DND-41 (cell line): ENCODE measurements at places on chromosomes 7 and 10.

GRCh38 chr10:42112331-42113157 lies 525.8 kb downstream of the ZNF33B start:
- no peak overlapping the region for H3K27ac ChIP-seq
- H3K27me3 ChIP-seq = no peaks in the 10 kb centered on the region
- no peaks in the 10 kb centered on the region for H3K36me3 ChIP-seq
- no peak for DNase-seq
- H3K4me3 ChIP-seq = no peak overlapping the region

DNA sequence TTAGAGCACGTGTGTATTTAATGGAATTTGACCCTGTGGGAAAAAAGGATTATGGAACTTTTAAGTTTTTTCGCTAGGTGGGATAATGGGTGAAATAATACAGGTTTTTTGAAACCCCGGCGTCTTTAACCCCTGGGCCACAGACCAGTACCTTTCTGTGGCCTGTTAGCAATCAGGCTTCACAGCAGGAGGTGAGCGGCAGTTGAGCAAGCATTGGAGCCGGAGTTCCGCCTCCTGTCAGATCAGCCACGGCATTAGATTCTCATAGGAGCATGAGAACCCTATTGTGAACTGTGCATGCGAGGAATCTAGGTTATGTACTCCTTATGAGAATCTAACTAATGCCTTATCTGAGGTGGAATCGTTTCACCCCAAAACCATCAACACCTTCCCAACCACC lies 28.6 kb downstream of the WAC start:
- H3K27ac ChIP-seq = no peak overlapping the region
- H3K4me1 ChIP-seq = no peaks in the 10 kb centered on the region
- H3K36me3 ChIP-seq = peaks cover 94% of the 10 kb centered on the region
- no peak for DNase-seq
- no peaks in the 10 kb centered on the region for H3K27me3 ChIP-seq

- H3K27ac ChIP-seq = no peak overlapping the region
- peaks cover 9% of the 10 kb centered on the region for H3K27me3 ChIP-seq
- no peaks in the 10 kb centered on the region for H3K4me1 ChIP-seq
- H3K36me3 ChIP-seq = no peaks in the 10 kb centered on the region
- DNase-seq = no peak
Measured at GRCh38 chr7:154841731-154842331, 161.1 kb downstream of the PAXIP1 start.

DNA sequence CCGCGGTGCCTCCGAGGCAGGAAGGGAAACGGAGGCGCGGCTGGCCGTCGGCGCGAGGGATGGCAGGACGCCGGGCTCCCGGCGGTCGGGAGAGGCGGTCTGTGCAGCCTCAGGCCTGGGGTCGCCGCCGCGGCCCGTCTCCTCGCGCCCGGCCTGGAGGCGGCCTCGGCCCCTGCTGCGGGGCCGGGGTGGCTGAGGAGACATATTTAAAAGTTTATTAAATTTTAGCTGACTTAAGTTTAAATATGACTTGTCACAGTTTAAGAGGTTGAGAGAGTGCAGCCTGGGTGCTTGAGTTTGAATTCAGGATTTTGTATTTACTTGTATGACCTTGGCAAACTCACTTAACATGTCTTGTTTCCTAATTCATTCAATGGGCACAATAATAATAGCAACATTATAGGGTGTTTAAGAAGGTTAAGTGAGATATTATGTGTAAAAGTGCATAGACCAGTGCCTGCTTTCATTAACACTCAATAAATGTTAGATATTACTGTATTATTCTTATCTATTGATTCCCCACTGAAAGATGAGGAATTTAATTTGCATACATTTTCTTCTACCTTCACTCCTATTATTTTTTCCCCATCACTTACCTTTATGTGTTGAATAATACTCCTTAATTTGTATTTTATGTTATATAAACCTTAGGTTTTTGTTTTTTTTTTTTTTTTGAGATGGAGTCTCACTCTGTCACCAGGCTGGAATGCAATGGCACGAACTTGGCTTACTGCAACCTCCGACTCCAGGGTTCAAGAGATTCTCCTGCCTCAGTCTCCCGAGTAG lies 718 bp downstream of the DYNC2I1 start:
- 0 out of 2 replicates have a peak, but pooled peaks cover 4% of the 10 kb centered on the region for H3K36me3 ChIP-seq
- H3K27ac ChIP-seq = peak overlapping the region; percentile 82
- peaks cover 45% of the 10 kb centered on the region for H3K4me1 ChIP-seq
- no peaks in the 10 kb centered on the region for H3K27me3 ChIP-seq
- peak overlapping the region; percentile 95 for H3K4me3 ChIP-seq

DNA sequence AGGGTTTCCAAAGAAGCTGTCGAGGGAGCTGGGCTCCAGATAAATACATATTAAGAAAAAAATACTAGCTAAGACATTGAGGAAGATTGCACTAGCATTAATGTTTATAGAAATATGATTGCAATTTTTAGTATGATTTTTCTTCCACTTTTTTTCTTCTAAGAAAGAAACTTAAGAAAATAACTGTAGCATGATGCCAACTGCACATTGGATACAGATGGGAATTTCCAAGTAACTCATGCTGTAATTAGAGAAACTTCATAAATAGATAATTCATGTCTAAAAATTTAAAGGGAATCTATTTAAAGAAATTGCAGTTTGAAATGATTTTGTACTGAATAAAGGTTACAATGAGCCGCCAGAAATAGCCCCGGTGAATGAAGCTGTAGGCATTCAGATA lies 119.4 kb downstream of the POLR1F start:
- H3K27me3 ChIP-seq = no peaks in the 10 kb centered on the region
- H3K27ac ChIP-seq = no peak overlapping the region
- no peaks in the 10 kb centered on the region for H3K36me3 ChIP-seq
- H3K4me3 ChIP-seq = no peak overlapping the region

DNA sequence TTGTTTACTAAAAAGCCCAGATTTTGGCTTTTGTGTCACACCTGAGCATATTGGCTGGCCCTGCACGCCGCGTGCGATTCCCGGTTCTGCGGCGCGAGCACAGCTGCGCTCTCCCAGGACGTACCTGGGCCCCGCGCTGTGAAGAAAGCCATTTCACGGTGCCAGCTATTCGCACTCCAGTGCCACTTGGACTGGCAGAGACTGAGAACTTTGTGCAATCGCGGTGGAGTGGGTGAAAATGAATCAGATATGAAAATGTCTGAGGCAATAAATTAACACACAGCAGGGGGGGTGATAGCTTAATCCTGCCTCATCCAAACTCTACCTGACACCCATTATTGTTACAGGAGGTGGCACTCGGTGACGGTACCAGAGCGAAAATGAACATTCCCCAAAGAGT lies 330.1 kb upstream of the MGMT start:
- H3K36me3 ChIP-seq = no peaks in the 10 kb centered on the region
- no peak overlapping the region for H3K4me3 ChIP-seq
- no peak overlapping the region for H3K27ac ChIP-seq
- no peak for DNase-seq
- H3K4me1 ChIP-seq = 0 out of 2 replicates have a peak, but pooled peaks cover 3% of the 10 kb centered on the region

GRCh38 chr7:38262545-38262944 lies 10.9 kb downstream of the TARP start:
- no peaks in the 10 kb centered on the region for H3K27me3 ChIP-seq
- no peak for DNase-seq
- H3K27ac ChIP-seq = no peak overlapping the region
- H3K4me3 ChIP-seq = no peak overlapping the region
- no peaks in the 10 kb centered on the region for H3K36me3 ChIP-seq
- H3K4me1 ChIP-seq = no peaks in the 10 kb centered on the region

- H3K27ac ChIP-seq = peak overlapping the region; percentile 60
- DNase-seq = no peak
- H3K4me1 ChIP-seq = no peaks in the 10 kb centered on the region
- H3K36me3 ChIP-seq = peaks cover 96% of the 10 kb centered on the region
- no peaks in the 10 kb centered on the region for H3K27me3 ChIP-seq
Measured at GRCh38 chr7:159105066-159105780, 39.4 kb downstream of the VIPR2 start.

DNA sequence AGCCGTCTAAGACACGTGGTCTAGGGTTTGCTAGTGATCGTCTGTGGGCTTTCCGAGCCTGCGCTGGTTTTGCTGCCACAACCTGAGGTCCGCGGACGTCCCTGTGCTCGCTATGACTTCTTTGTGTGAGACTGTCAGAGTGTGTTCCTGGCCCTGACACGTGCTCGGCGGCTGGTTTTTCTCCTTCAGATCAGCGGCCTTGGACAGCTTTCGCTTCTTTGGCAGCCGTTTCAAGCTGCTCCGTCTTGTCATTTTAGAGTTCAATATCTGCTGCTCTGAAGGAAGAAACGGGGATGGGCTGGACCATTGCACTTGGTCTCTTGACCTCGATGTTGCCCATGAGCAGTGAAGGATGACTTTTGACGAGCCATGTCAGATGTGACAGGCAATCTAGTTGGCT lies 147.3 kb downstream of the MGMT start:
- H3K4me1 ChIP-seq = no peaks in the 10 kb centered on the region
- no peak overlapping the region for H3K27ac ChIP-seq
- DNase-seq = no peak
- no peak overlapping the region for H3K4me3 ChIP-seq

DNA sequence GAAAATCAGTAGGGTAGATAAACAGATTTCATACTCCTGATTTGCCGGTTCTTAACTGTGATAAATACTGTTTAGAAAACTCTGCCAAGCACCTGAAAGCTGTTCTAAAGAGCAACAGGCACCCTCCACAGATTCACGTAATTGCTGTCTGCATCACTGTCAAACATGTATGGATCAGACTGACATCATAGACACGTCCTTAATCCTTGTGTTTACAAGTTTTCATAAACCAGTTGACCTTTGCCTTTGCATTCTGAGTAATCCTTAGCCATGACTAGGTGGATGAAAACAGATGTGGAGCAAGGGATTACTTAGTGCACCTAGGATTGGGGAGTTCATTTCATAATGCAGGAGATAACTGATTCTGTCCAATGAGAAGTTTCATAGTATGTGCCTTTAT lies 41.6 kb downstream of the SLC39A12 start:
- H3K4me3 ChIP-seq = no peak overlapping the region
- no peaks in the 10 kb centered on the region for H3K4me1 ChIP-seq
- no peaks in the 10 kb centered on the region for H3K36me3 ChIP-seq
- no peaks in the 10 kb centered on the region for H3K27me3 ChIP-seq

DNA sequence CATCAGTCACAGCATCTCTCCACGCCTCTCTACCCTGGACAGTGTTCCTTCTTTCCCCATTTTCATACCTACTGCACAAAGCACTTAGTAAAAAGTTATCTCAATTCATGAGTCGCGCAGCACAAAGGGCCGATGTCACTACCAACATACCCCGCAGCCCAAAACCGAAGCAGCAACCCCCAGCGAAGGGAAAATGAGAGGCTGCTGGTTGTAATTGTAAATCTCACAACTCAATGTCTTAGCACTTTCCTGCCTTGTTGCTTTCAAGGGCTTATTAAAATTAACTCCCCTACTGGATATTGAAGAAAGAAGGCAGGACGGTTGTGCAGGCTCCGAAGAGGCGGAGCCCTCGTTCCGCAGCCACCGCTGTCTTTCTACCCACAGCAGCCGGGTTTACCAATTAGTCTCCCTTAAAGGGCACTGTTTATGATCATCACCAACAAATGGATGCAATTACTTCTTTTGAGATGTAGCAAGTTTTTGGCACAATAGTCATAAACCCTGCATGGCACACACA lies 6.5 kb downstream of the DIP2C start:
- no peaks in the 10 kb centered on the region for H3K36me3 ChIP-seq
- no peaks in the 10 kb centered on the region for H3K27me3 ChIP-seq
- no peak overlapping the region for H3K4me3 ChIP-seq
- no peak for DNase-seq

DNA sequence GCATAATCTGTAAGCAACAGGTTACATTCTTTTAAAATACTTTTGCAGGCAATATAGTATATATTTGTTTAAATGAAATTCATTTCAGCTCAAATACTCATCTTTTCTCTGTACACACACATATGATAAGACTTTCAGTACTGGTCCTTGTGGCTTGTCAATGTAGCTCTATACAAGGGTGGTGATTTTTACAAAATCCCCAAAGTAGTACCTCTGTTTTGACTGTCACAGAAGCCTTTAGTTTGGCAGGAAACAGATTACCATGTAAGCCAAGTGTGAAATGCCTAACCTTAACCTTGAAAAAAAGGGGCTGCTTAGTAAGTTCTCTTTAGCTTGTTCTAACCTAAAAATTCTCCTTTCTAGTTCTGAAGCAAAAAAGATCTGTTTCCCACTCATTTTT lies 87.9 kb downstream of the KCND2 start:
- DNase-seq = no peak
- no peaks in the 10 kb centered on the region for H3K36me3 ChIP-seq
- no peaks in the 10 kb centered on the region for H3K27me3 ChIP-seq
- H3K4me1 ChIP-seq = no peaks in the 10 kb centered on the region
- no peak overlapping the region for H3K4me3 ChIP-seq

GRCh38 chr7:43295429-43295828 lies 183.0 kb downstream of the HECW1 start:
- H3K4me3 ChIP-seq = no peak overlapping the region
- no peak for DNase-seq
- H3K4me1 ChIP-seq = no peaks in the 10 kb centered on the region
- H3K27me3 ChIP-seq = peaks cover 4% of the 10 kb centered on the region
- H3K27ac ChIP-seq = no peak overlapping the region
- H3K36me3 ChIP-seq = no peaks in the 10 kb centered on the region

- DNase-seq = no peak
- H3K27ac ChIP-seq = no peak overlapping the region
- H3K4me3 ChIP-seq = no peak overlapping the region
- H3K4me1 ChIP-seq = peaks cover 7% of the 10 kb centered on the region
- peaks cover 77% of the 10 kb centered on the region for H3K36me3 ChIP-seq
Measured at GRCh38 chr10:97651773-97652172, 11.3 kb downstream of the PI4K2A start.

DNA sequence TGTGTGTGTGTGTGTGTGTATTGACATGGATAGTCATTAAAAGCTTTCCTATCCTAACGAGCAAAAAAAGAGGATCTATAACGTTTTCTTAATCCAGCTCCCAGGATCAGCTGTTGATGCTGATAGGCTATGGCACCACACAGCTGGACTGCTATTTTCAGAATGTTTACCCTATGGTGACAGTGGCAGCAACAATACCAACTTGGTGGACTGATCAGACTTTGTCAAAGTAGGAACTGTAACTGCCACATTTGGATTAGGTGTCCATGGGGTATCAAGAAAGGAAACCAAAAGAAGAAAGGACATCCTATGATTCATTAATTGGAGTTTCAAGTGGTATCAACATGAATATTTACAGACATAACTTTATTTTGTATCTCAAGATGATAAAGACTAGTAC lies 2.7 kb upstream of the CLEC5A start:
- no peaks in the 10 kb centered on the region for H3K4me1 ChIP-seq
- H3K27ac ChIP-seq = no peak overlapping the region
